Activated naive CD4-positive, alpha-beta T cell treated with anti-CD3 and anti-CD28 coated beads, Interleukin-2, amount 50 U/mL, for 72 hours (primary cell): ENCODE measurements at places on chromosomes 7 and 10. TPM values are rescaled to one million over a fixed set of nuclear protein-coding genes. Genes with fewer than 3 reads are reported as not detected.

DNA sequence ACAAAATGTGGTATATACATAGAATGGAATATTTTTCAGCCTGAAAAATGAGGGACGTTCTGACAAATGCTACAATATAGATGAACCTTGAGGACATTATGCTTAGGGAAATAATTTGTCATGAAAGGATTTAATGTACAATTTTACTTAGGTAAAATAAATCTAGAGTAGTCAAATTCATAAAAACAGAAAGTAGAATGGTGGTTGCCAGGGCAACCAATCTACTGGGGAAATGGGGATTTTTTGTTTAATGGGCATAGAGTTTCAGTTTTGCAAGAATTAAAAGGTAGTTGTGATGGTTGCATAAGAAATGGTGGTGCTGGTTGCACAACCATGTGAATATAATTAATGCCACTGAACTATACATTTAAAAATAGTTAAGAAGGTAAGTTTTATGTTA is 296.0 kb upstream of the SP4 start:
- no peak for DNase-seq

- no peak for DNase-seq
Measured at GRCh38 chr7:30990673-30991170, 27.0 kb downstream of the GHRHR start.

Gene EDRF1
- total RNA-seq, result 33.9 TPM

- DNase-seq, result no peak
Measured at GRCh38 chr7:12199363-12199762, 11.7 kb upstream of the TMEM106B start.

DNA sequence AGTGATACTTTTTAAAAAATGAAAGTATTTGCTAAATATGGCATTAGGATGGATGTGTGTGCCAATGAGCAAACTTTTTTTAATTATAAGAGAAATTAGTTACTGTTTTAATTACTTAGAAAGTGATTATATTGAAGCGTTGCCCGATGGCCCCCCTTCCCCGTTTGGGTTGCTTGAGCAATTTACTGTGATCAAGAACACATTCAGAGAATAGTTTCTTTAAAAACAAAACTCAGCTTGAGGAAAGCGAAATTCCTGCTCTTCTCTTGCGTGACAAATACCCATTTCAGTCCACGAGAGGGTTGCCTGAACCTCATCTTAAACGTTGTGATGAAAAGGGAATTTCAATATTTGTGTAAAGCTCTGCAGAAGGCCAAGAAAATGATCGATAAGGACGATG is 234.1 kb downstream of the GATA3 start:
- DNase-seq, result no peak

DNA sequence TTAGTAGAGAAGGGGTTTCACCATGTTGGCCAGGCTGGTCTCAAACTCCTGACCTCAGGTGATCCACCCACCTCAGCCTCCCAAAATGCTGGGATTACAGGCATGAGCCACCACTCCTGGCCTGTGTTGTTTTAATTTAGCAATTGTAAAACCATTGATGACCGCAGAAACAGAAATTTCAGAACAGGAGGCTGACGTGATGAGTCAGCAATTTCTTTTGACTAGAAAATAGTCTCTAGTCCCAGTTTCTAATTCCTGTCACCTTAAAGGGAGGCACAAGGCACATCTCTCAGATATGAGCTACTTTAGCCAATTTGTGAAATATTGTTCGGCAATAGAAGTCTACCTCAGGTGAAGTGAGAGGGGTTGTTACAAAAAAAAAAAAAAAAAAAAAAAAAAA is 440.8 kb upstream of the C7orf33 start:
- no peak for DNase-seq

Gene OR2A5
- not detected for total RNA-seq

- no peak for DNase-seq
Measured at GRCh38 chr10:61542596-61542995, 89.4 kb upstream of the TMEM26 start.
